Stimulated activated naive CD4-positive, alpha-beta T cell treated with Interleukin-2 at 50 U/mL for 16 hours (primary cell): ENCODE measurements at places on chromosomes 3 and 15.

- no peak for DNase-seq
Observed at GRCh38 chr3:13608969-13609725, 60.2 kb downstream of the FBLN2 start.

DNA sequence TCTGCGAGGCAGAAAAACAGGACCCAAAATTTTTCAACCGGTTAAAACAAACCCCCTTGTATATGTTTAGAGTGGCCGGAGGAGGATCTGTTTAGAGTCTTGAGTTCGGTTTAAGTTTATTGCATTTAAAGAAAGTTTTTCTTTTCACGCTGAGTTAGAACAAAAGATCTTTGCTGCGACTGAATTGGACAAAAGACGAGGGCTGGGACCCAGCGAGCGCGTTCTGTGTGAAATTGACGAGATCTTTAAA is 9.8 kb downstream of the NR2F2 start:
- DNase-seq: no peak

- no peak for DNase-seq
Observed at GRCh38 chr3:151146731-151147091, 56.3 kb downstream of the GPR171 start.

GRCh38 chr15:90820481-90820880 is 47.9 kb upstream of the FURIN start:
- no peak for DNase-seq

DNA sequence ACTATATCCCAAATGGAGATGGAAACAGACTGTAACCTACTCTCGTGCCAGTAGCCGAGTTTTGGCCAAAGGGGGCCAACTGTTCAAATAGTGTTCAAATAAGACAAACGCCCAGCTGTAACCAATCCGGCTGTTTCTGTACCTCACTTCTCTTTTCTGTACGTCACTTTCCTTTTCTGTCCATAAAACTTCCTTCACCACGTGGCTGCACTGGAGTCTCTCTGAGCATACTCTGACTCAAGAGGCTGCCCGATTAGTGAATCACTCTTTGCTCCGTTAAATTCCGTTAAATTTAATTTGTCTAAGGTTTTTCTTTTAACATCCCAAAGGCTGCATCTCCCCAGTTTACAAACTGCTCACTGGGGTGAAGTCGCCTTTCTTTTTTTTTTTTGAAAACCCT is 219.2 kb upstream of the P2RY1 start:
- no peak for DNase-seq

GRCh38 chr3:153247331-153248330 is 85.6 kb downstream of the RAP2B start:
- no peak for DNase-seq

DNA sequence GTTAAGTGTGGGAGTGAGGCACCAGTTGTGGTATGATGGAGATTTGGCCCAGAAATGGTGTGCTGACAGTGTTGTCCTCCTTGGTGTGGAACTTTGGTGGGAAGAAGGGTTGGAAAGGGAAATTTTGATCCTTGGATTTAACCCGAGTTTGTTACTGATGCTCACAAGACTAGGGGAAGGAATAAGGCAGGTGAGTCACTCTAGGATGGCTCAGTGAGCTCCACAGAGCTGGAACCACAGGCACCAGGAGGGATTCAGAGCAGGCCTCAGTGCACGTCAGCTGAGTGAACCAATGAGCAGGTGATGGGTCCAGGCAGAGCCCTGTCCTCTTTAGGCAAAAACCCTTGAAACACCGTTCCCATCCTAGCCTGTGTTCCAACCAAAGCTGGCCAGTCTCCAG is 11.4 kb downstream of the CHRD start:
- no peak for DNase-seq

DNA sequence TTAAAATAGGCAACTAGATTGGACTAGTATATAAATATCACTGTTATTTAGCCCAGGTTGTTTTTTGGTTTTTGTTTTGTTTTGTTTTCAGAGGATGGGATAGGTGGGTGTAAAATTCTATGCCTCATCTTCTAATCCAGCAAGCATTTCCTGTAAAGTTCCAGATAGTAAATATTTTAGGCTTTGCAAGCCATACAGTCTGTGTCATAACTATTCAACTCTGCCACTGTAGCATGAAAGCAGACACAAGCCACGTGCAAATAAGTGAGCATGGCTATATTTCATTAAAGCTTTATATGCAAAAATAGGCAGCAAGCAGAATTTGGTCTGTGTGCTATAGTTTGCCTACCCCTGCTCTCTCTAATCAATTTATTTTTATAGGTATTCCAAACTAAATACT is 657.3 kb upstream of the TGFBR2 start:
- DNase-seq: no peak

DNA sequence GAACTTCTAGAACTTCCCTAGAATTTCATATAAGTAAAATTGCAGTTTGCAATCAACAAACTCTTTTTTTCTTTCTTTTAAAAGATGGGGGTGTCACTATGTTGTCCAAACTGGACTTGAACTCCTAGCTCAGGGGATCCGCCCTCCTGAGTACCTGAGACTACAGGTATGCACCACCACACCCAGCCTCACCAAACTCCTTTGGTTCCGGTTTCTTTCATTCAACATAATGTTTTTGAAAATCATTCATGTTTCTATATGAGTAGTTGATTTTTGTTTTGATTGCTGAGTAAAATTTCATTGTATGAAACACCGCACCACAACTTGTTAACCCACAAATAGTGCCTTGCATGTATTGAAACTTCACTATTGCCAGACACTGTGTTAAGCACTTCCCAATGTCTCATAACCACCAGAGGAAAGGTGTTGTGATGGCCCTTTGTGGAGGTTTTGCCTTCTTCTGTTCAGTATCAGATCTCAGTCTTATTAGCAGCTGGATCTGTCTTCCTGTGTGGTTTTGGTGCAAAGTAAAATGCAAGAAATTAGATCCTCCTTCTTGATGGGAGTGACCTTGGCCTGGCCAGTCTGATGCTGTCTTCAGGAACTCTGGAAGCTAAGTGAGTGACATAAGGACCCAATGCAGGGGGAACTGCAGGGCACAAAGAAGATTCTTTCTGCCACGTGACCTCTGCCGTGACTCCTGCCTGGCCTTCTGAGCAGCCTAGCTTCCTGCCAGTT is 78.8 kb upstream of the UBE2E1 start:
- no peak for DNase-seq

DNA sequence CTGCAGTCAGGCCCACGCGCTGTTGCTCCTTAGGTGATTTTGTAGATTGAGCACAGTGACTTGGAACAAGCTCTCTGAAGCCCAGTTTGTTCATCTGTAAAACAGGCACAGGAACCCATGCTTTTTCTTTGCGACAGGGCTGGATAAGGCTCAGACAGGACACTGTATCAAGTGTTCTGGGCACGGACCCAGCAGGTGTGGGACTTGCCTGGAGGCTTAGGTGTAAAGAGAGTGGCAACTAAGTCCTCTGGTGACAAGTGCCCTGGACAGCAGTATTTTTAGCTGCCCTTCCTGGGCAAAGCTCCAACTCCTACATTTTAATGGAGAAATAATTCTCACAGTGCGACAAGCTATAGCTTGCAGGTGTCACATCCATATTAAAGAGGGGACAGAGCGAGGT is 32.2 kb downstream of the CD276 start:
- DNase-seq: no peak

DNA sequence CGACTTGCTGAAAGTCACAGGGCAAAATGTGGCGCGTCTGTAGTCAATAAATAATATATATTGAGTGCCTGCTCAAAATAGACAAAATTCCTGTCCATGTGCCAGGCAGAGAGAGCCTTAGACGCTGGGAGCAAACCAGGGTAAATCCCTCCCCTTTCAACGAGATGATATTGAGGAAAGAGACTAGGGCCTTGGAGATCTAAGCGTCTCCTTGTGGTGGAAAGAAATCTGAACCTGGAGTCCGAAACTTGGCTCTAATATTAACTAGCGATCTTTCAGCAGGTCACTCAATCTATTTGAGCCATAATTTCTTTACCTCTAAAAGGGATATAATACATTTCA is 348 bp upstream of the DPP8 start:
- no peak for DNase-seq

DNA sequence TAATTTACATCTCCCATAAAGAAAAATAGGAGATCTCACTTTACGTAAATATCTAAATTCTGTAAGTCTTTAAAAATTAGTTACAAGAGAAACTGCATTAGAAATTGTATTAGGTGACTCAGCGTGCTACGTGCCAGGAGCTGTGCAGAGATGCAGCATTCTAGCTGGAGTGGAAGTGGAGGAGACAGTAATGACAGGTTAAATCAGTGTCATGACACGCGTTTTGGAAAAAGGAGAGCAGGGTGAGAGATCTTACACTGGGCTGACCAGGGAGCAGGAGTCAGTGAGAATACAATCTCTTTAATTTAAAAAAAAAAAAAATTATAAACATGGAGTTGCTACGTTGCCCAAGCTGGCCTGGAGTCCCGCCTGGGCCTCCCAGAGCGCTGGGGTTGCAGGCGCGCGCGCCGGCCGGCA is 635 bp downstream of the TUBGCP5 start:
- DNase-seq: no peak

DNA sequence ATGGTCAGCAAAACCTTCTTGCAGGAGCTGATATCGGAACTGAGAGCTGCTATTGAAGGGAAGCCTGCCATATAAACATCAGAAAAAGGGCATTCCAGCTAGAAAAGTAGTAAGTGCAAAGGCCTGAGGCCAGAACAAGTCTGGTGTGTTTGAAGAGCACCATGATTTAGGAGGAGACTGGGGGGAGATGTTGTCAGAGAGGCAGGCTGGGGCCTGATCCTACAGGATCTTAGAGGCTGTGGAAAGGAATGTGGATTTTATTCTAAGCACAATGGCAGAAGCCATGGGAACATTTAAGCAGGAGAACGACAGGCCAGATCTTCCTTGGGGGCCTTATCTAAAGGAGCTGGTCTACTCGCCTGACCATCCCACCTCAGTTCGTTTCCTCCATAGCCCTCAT is 5.1 kb upstream of the MUC13 start:
- no peak for DNase-seq

DNA sequence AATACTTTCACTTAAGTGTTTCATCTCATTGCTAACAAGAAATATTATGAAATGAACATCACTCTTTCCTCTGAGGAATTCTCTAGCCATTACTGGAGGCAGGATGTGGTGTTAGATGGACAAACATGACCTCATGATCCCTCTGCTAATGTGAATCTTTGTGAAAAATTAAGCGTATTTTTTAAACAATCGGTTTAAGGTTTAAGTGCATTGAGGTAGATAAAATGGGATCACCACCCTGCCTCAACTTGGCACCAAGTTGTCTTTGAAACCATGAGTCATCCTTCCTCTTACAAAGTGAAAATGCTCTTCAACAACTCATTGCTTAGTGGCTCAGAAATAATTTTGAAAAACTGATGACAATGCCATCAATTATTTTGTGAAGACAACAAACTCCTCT is 76.0 kb upstream of the DCBLD2 start:
- no peak for DNase-seq

DNA sequence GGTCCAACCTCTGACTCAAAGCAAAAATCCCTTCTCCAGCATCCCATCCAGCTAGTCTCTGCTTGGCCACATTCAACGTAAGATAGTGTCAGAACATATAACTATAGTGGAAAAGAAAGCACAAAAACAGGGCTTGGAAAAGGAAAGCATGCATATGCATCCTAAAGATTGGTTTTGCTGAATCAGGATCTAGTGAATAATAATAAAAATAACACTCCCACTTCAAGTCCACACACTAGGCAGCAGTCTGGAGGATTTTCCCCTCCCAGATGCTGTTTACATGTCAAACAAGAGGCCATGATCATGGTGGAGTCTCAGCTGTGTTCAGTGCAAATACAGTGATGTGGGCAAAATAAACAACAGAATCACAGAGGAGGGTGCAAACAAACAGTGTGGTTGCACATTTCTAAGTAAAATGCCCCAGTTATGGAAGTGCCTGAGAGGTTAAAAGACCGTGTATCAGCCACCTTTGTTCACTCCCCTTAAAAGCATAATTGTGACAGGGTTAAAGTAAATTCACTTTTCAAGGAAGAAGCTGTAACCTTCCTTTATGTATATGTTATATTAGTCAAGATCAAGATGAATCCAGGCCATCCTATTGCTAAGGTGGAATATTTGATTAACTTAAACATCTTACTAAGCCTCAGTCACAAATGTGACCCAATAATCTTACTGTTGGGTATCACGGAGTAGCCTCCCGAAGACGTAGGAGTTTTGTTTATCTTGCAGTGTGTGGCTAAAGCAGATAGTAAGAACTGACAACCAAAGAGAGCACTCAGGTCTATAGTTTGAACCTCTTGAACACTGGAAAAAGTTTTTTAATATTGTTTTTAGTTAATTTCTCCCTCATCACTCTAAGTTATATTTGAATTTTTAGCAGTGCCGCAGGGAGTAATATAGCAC is 424.5 kb downstream of the SOX2 start:
- no peak for DNase-seq

- DNase-seq: no peak
Observed at GRCh38 chr15:48609486-48609885, 36.0 kb downstream of the FBN1 start.

DNA sequence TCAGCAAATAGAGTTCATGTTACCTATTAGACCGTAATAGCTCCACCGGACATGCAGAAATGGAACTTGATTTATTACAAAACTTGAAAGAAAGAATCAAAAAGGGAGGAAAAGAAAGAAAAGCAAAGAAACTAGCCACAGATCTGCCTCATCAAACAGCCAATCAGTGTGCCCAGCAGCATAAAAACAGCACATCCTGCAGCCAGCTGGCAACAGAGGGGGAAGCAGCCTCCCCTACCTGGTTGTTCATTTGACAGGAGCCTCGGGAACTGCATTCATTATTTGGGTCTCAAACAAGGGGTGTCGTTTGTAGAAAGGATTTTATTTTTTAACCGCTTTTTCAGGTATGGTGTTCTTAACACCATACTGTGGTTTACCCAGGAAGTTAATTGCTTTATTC is 181.5 kb upstream of the TOPAZ1 start:
- DNase-seq: no peak

DNA sequence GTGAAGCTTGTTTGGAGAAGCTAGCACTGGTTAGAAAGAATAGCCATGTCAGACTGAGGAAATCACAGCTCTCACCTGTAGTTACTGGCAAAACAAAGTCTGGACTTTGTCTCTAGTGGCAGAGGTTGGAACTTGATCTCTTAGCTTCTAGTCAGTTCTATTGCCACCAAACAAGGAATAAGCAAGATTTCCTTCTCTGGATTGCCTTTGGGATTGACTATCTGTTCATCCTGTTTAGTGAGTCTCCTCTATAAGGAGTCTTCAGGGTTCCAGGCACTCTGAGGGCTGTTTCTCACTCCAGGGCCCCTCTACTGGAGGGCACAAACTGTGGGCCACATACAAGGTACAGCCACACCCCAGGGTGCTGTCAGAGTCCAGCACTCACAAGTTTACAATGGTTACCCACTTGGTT is 426.6 kb upstream of the THBS1 start:
- DNase-seq: no peak

- DNase-seq: peak; percentile 82
Observed at GRCh38 chr15:75202251-75203016, 752 bp downstream of the C15orf39 start.

- DNase-seq: no peak
Observed at GRCh38 chr3:11901286-11901875, 54.7 kb upstream of the TAMM41 start.
